Naive thymus-derived CD4-positive, alpha-beta T cell (primary cell): ENCODE measurements at places on chromosomes 3 and 15. TPM values are rescaled to one million over a fixed set of nuclear protein-coding genes. Genes with fewer than 3 reads are reported as not detected.

SMCO1 gene
- not detected in 2 replicates for total RNA-seq

- H3K27me3 ChIP-seq = no peaks in the 10 kb centered on the region
- H3K27ac ChIP-seq = no peak overlapping the region
- no peaks in the 10 kb centered on the region for H3K4me1 ChIP-seq
- DNase-seq = no peak
Observed at GRCh38 chr3:175103298-175103697, 244.2 kb downstream of the NAALADL2 start.

GRCh38 chr3:188673646-188674186 is 498.1 kb upstream of the TPRG1 start:
- H3K27ac ChIP-seq = no peak overlapping the region
- no peak overlapping the region for H3K4me3 ChIP-seq
- H3K4me1 ChIP-seq = no peaks in the 10 kb centered on the region
- no peaks in the 10 kb centered on the region for H3K27me3 ChIP-seq

GRCh38 chr15:58951388-58952007 is 18.0 kb upstream of the SLTM start:
- no peak overlapping the region for H3K4me3 ChIP-seq
- no peaks in the 10 kb centered on the region for H3K4me1 ChIP-seq
- no peak for DNase-seq

UPK1B gene
- not detected for total RNA-seq

DNA sequence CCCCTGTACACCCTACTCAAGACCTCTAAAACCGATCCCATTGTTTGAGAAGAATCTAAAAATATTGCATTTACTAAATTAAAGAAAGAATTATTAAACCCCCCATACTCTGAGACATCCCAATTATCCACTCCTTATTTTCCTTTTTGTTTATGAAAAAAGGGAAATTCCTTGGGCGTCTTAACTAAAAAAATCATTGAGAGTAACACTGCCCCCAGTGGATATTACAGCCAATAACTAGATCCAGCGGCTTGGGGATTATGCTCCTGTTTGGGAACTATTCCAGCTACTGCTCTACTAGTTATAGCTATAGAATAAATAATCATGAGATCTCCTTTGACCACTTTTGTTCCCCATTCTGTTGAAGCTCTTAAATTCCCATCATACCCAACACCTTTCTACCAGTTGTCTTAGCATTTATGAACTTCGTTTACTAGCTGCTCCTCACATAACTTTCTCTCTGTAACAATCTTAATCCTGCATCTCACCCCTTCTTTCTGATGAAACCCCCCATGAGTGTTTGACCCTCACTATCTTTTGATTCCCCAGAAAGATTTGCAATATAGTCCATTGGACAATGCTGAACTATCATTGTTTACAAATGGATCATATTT is 12.7 kb upstream of the CFAP91 start:
- H3K36me3 ChIP-seq = no peaks in the 10 kb centered on the region
- no peak overlapping the region for H3K27ac ChIP-seq
- no peaks in the 10 kb centered on the region for H3K4me1 ChIP-seq
- DNase-seq = no peak

DNA sequence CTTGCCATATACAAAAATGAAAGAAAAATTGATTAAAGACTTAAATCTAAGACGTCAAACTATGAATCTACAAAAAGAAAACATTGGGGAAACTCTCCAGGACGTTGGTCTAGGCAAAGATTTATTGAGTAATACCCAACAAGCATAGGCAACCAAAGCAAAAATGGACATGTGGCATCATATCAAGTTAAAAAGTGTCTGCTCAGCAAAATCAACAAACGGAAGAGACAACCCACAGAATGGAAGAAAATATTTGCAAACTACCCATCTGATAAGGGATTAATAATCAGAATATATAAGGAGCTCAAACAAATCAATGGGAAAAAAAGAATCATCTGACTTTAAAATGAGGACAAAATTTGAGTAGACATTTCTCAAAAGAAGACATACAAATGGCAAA is 160.9 kb downstream of the DCLK3 start:
- no peak for DNase-seq
- H3K27me3 ChIP-seq = no peaks in the 10 kb centered on the region
- no peak overlapping the region for H3K27ac ChIP-seq
- H3K4me3 ChIP-seq = no peak overlapping the region
- no peaks in the 10 kb centered on the region for H3K4me1 ChIP-seq

ANAPC13 gene
- 25.0 TPM for total RNA-seq

DNA sequence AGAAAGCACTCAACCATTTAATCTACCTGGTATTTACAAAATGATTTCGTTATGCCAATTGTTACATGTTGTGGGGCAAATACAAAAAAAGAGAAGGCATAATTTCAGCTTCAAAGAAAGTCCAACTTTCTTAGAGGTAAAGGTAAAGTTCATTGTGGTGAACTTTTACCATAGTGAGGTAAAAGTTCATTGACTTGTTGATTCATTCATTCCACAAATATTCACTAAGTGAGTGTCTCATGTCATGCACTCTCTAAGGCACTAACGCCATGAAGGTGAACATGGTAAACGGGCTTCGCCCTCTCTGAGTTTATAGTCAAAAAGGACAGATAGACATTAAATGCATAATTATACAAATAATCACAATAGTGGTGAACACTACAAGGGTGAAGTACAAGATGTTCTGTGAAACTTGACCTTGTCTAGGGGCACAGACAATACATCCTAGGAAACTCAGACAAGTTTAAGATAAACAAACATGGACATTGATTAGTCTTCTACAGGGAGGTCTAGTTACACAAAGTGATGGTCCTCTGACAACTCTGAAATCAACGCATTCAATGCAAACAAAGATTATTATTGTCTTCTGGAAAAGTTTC is 378.6 kb downstream of the MAGI1 start:
- H3K27ac ChIP-seq = no peak overlapping the region
- no peaks in the 10 kb centered on the region for H3K4me1 ChIP-seq
- H3K27me3 ChIP-seq = no peaks in the 10 kb centered on the region
- no peaks in the 10 kb centered on the region for H3K36me3 ChIP-seq
- no peak overlapping the region for H3K4me3 ChIP-seq

DNA sequence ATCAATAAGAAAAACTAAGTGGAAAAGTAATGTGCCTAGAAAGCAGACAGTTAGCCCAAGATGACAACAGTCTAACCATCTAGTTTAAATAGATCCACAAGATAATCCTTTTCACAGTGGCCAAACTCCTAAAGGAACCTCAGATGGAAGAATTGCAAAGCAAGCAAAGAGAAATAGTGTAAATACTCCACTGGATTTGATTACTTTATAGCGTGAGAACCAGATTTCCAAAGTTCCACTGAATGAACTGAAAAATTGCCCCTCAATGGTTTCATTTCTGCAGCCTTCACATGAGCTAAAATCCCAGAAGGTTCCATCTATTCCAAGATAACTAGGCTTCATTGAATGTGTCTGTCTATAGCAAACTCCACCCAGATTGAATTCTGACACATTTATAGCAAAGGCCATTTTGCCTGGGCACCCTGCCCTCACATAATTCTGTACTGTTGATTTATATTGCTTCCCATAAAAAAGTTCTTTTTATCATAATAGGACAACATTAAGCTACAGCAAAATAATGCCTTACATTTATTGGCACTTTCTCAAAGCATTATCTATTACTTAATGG is 129.7 kb upstream of the THBS1 start:
- H3K27me3 ChIP-seq = no peaks in the 10 kb centered on the region
- H3K4me1 ChIP-seq = no peaks in the 10 kb centered on the region
- no peaks in the 10 kb centered on the region for H3K36me3 ChIP-seq
- no peak for DNase-seq

- H3K36me3 ChIP-seq = no peaks in the 10 kb centered on the region
- no peaks in the 10 kb centered on the region for H3K4me1 ChIP-seq
- no peak overlapping the region for H3K27ac ChIP-seq
- no peaks in the 10 kb centered on the region for H3K27me3 ChIP-seq
- H3K4me3 ChIP-seq = no peak overlapping the region
- DNase-seq = no peak
Observed at GRCh38 chr15:101542306-101543025, 53.0 kb upstream of the PCSK6 start.

DNA sequence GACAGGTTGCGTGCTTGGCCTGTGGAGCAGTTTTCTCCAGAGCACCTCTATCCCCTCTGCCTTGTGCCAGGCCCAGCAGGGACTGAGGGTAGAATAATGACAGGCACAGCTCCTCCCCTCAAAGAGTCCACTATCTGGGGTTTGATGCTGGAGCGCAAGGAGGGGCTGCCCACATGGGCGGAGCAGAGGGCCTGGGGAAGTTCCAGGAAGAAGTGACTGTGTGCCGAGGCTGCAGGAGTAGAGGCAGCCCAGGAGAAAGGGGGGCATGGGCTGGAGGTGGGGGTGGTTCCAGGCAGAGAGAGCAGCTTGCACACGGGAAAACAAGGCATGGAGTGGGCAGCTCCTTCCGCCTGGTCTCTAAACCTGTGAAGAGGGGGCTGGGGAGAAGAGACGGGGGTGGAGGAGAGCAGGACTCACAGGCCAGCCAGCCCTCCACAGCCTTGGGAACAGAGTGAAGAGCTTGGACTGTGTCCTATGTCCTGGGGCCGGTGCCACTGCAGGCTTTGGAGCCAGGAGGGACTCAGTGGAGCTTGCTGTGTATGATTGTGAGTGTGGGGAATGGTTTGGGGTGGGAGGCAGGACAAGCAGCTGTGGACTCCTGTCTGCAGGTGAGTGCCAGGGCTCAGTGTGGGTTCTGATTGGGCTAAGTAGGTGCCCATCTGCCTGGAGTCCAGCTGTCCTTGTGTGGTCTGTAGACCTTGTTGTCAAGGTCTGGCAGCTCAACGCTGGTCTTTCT is 48.1 kb downstream of the APBA2 start:
- no peak overlapping the region for H3K27ac ChIP-seq
- peaks cover 18% of the 10 kb centered on the region for H3K36me3 ChIP-seq
- H3K4me3 ChIP-seq = no peak overlapping the region

MPI gene
- total RNA-seq = 95.3 and 97.8 TPM in 2 replicates

DNA sequence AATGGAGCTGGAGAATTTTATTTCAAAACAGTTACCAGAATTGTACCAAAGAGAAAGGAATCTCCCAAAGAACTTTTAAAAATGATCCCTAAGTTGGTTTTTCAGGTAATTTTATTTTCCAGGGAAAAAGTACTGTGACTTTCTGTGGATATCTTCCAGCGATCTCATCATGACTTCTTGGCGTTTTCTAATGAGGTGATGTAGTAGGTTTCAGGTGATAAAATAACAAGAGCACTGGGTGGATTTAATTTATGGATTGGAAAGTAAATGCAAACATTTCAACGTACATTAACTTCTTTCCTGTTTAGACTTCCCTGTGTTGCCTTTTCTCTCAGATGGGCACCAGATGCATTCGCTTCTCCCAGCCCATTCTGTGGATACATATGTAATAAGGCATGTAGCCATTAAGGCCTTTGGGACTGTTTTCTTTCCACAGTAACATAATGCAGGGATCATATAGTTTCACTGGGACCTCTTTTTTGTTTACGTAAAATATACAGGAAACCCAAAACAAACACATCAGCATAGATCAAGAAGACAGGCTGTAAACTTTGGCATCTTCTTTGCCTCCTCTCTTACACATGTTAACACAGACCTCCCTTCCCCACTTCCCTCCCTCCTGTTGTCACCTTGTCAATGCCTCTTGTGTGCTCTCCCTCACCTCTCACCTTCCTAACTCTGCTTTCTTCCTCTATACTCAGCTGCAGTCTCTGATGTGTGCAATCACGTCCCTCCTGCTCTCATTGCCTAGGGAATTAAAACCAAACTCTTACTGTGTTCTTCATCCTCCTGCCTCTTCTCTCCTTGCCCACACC is 13.0 kb downstream of the PHLDB2 start:
- no peaks in the 10 kb centered on the region for H3K36me3 ChIP-seq
- H3K27ac ChIP-seq = no peak overlapping the region
- no peak overlapping the region for H3K4me3 ChIP-seq
- no peaks in the 10 kb centered on the region for H3K27me3 ChIP-seq
- DNase-seq = no peak

GALNT15 gene
- not detected for total RNA-seq

GRCh38 chr3:151675858-151676615 is 57.7 kb upstream of the AADACL2 start:
- H3K27me3 ChIP-seq = no peaks in the 10 kb centered on the region
- DNase-seq = no peak
- H3K36me3 ChIP-seq = no peaks in the 10 kb centered on the region
- H3K27ac ChIP-seq = no peak overlapping the region

CCDC54 gene
- not detected for total RNA-seq

PTX3 gene
- 0.15 and 0.18 TPM in 2 replicates for total RNA-seq

AGBL1 gene
- not detected for total RNA-seq

CDCP1 gene
- 0.81 TPM for total RNA-seq

DNA sequence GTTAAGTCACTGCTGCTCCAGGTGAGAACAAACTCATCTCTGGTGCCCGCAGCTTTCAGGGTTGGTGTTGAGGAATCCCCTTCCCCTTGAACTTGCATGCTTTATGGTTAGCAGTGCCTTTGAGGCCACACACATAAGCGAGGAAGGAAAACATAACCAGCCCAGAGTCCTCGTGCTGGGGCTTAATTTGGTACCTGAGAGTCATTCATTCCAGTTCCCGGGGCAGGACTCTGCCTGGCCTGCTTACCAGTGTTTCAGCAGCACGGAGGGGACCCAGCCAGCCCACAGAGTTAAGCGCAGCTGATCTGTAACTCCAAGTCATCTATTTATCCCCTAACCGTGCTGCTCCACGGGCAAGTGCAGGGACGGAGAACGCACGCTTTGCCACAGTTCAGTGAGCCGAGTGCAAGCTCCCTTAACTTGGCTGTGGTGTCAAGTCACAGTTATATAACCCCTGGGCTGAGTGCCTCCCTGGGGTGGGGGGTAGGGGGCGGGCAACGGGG is 302.3 kb upstream of the ICE2 start:
- H3K27ac ChIP-seq = no peak overlapping the region
- no peaks in the 10 kb centered on the region for H3K4me1 ChIP-seq
- H3K36me3 ChIP-seq = no peaks in the 10 kb centered on the region
- DNase-seq = no peak

GRCh38 chr3:49173116-49173791 is 1.9 kb downstream of the KLHDC8B start:
- peaks cover 20% of the 10 kb centered on the region for H3K4me1 ChIP-seq
- H3K36me3 ChIP-seq = no peaks in the 10 kb centered on the region
- no peak for DNase-seq
- no peak overlapping the region for H3K27ac ChIP-seq
